Stimulated activated CD4-positive, alpha-beta T cell treated with anti-CD3 and anti-CD28 coated beads, Interleukin-1b, Interleukin-23, amount 100 ng/mL, for 1 hour (primary cell): ENCODE measurements at places on chromosomes 6 and 20.

DNA sequence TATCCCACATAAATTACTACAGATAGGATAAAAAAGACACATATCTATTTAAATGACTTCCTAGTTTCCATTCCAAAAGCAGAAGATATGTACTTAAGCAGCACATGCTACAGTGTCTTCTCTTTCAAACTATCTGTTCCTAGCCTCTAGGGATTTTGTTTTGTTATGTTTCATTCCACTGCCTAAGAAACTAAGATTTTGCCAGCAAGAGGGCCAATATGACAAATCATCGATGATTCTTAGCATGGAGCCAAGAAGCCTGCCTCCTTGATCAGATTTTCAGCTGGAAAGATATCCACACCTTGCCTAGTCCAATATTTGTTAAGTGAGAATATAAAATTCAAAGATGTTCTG is 7.0 kb downstream of the SNX5 start:
- DNase-seq = no peak

- DNase-seq = no peak
Measured at GRCh38 chr20:4171538-4172116, 156.3 kb upstream of the RNF24 start.

- DNase-seq = no peak
Measured at GRCh38 chr20:37941332-37941731, 38.4 kb downstream of the VSTM2L start.

DNA sequence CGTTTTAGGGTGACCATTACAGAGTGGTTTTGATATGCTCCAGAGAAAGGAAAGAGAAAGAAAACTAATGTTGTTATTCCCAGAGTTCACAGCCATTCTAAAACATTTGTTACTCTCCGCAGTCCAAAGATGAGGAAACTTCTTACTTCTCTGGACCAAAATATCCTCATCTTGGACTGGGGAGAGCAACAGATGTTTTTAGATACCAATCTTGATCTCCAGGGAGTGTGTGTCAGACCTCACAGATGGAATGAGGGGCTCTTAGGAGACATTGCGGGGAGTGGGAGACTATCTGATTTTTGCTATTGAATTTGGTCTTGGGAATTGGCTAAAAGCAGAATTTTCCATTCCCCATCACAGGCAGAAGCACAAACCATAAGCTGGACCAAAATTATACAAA is 110.8 kb downstream of the TNFAIP3 start:
- DNase-seq = no peak

DNA sequence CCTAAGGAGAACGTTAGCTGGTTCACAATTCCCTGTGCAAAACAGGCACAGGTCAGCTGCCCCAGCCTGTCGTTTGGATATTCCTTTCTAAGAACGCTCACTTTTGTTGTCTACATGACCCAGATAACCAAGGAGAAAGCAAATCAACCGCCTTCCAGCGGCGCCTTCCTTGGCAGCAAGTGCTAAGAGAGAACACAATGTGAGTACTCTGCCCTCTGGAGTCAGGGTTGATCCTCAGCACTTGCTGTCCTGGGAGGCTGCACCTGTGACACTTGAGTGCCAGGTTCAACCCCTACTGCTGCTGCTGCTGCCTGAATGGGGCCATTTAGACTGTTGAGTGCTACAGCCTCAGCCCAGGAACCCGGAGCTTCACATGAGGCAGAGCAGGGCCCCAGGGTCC is 36.8 kb downstream of the OVOL2 start:
- DNase-seq = no peak

DNA sequence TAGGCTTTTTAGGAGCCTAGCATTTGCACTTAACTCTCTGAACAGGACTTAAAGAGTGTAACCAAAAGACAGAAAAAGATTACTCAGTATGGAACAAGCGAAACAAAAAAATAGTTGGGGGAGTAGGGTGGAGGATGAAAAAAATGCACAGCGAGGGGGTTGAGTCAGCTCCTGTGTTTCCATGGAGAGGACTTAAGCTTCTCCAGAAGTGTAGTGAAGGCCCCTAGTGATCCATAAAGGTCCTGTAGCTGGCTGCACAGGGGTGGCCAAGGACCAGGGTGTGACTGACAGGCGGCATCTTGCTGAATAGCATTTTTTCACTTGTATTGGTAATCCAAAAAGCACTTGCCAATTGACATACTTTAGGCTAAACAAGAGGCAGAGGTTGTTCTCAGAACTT is 533.9 kb downstream of the RFPL4B start:
- no peak for DNase-seq

GRCh38 chr6:133774356-133774755 is 114.6 kb upstream of the TCF21 start:
- no peak for DNase-seq
